ENCODE measurements at places on chromosomes 5 and 9.

DNA sequence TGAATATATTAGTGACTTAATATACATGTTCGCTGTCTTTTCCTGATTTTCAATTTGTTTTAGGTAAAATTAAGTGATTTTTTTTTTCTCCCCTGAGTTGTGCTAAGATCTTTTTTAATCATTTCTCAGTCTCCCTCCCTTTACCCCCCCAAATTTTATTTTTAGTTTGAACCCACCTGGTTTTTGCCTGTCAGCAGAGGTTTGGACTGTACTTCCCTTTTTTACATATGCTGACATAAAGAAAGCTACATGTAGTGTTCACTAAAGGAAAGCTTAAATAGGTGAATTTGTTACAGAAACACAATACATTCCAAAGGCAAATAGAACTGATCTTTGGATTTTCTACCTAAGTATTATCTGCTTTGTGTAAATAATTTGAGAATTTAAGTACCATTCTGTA is 82.2 kb downstream of the IPO11 start:
- DNase-seq: no peak

DNA sequence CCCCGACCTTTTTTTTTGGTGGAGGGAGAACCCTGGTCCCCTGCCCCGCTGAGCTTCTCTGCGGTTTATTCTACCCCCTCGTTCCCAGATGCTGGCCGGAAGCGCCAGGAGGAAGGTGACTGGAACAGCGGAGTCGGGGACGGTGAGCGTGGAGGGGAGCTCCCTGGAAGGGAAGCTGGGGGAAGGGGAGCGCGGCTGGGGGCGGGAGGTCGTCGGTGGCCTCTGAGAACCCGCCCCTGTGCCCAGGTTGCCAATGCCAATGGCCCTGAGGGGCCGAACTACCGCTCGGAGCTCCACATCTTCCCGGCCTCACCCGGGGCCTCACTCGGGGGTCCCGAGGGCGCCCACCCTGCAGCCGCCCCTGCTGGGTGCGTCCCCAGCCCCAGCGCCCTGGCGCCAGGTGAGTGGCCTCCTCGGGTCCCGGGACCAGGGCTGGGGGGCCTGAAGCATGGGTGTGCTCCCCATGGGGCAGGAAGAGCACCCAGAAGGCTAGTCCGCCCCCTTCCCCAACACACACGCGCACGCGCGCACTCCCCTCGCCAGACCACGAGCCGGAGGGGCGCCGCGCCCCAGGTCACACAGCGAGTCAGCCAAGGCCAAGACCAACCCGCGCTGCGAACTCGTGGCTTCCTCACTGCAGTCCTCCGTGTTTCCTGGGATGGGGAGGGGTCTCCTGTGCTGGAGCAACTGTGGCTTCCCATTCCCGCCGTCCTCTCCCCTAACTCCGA is 10.6 kb downstream of the MYOZ3 start:
- no peak for DNase-seq

DNA sequence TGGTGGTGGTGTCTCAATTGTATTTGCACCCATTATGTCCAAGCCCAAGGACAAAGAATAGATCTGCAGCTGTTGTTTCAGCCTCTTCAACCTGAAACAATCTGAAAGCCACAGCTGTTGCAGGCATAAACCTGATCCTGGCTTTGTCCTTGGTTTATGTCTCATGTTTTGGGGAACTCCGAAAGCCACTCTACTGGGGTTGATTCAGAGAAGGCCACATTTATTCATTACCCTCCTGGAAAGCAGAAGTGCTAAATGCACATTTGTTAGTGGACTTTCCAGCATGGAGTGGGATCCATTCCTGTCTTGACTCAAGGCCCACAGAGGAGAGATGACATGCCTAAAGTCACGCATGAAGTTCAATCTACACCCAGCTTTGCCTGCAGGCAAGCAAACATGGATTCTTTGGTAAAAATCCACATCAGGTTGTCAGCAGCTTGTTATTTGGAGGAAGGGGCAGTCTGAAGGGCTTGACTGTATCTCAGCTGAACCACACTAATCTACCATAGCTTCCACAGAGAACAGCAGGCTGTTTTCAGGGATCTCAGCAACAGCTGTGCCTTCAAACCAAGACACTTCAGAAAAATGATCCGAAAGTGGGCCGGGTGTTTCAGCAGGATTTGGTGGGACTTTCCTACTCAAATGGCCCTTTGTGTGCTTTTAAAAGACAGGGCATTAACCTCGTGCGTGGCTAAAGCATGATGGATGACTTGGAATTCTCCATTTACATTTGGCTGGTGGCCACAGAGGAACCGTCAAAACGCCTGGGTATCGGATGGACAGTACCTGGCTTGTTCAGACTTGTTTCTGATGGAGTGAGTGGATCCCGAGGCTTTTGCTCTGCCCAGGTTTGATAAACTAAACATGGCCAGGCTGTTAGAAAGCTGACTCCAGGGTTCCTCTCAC is 36.2 kb upstream of the ADAM19 start:
- no peak for DNase-seq

DNA sequence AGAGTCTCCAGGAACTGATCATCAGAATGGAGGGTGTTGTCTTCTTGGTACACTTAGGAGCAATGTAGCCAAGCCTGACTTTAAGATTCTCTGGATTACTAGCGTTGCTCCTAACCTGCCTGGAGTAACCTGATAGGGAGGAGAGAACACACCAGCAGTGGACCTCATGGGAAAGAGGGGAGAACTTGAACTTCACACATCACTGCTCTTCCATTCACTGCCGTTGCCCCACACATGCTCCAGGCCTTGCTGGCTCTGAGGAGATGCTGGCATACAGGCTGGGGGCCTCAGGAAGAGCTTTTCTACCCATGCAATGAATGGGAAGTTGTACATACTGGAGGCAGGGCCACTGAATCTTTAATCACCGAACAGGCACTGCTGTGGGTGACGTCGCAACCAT is 60.3 kb upstream of the ADAMTS16 start:
- no peak for DNase-seq

DNA sequence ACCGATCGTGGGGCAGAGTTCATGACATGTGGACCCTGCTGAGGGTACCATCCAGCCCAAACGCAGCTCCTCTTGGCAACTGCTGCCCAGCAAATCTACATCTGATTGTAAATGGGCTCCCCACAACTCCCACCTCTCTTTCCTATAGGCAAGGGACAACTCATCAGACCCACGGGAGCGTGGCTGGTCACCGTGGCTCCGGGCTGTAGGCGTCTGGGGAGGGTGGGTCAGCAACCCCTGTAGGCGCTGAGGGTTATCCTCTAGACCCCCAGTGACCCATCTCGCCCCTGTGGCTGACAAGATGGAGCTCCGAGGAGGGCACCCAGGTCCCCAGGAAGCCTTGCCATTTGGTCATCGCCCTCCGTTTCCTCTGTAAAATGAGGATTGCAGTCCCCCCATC is 122.4 kb downstream of the ZNF354C start:
- DNase-seq: no peak

- no peak for DNase-seq
Measured at GRCh38 chr5:135833961-135834638, 363 bp upstream of the SLC25A48 start.

DNA sequence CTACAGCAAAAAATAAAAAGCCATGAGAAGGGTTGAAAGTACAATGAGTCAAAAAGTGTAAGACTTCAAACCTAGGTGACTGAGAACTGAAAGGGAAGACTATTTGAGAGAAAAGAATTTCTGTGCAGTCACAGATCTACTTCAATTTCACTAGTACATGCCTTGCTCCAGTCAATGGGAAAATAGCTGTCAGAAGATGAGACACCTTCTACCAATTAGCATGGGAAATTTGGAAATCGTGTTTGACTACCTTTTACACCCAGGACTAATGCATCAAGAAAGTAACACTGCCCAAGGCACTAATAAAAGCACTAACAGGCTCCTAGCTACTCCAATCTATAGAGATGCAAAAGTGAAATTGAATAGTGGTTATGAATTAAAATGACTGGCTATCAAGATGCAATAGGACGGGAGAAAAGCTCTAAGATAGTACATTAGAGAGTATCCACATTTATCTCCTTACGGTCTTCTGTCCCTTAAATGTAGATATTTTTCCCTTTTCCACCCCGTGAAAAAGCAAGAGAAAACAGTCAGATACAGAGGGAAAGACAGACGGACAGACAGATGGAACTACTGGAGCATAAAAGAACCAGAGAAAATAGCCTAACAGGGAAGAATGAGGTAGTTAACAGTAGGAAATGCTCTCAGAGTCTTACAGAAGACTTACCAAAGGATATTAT is 15.2 kb downstream of the ERP44 start:
- DNase-seq: no peak

GRCh38 chr9:38761999-38762398 is 42.1 kb upstream of the FAM240B start:
- no peak for DNase-seq

DNA sequence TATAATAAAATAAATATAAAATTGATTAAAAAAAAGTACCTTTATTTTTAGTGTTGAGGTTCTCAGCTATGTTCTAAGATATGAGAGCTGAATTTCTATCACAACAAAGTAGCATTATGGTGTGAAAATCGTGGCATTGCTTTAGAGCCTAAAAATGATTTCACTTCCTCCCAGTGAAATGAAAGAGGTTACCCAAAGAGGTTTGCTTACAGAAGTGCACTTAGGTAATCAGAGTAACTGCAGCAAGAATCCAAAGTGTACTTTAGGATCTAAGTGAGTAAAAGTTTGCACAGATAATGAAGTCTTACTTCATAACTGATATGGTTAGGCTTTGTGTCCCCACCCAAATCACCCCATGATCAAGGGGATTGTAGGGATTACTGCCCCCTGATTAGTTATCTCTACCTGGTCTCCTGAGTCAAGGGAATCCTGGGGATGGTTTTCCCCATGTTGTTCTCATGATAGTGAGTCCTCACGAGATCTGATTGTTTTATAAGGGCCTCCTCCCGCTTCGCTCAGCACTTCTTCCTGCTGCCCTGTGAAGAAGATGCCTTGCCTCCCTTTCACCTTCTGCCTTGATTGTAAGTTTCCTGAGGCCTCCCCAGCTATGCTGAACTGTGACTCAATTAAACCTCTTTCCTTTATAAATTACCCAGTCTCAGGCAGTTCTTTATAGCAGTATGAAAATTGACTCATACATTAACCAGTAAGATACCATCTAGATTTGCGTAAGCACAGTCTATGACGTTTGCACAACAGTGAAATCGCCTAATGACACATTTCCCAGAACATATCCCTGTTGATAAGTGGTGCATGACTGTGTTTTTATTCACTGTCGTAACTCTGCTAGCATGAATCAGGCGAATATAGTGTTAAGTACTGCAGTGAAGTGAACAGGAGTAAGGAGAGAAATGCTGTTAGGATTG is 40.3 kb upstream of the LRRC70 start:
- no peak for DNase-seq

- DNase-seq: no peak
Measured at GRCh38 chr9:108445431-108446071, 410.2 kb downstream of the ACTL7B start.

DNA sequence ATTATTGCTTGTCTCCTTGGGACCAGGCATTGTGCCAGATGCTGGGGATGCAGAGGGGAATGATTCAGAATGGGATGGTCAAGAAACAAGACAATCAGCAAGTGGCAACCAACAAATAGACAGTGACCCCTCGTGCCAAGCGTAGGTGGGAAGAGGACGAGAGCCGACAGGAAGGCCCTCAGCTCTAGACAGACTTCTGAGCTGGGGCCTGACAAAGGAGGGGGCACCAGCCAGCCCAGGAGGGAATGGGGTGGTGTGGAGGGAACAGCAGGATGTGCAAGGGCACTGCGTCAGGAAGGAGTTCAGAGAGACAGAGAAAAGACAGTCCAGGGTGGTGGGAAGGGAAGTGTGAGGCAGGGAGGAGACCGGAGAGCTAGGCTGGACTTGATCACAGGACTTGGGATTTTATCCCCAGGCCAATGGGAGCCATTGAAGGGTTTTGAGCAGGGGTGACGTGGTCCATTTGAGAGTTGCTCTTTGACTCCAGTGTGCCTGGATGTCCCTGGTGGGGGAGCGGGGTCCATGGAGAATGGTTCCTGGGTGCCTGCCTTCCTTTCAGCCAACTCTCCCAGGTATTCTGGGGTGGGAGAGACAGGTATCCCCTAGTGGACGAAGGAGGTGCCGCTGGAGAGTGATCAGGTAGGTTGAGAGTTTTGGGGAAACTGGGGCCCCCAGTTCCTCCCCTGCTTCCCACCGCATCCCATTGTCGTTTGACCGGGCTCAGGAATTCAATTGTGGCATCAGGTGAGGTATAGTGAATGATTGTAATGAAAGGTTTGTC is 79.3 kb upstream of the ZNF618 start:
- DNase-seq: no peak

DNA sequence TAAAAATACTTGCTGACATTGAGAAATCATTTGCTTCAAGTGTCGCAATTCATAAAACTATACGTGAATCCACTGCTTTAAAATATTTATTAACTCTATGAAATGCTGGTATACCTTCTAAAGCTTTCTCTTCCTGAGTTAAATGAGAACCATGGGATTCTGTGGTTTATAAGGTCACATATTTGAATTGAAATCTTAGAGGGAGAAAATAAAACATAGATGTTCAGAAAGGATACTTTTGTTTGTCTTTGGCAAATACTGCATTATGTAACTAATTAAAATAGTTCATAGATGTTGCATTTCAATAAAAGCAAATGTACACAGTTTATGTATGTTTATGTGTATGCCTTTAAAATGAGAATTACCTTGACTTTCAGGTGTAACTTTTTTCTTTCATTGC is 250.1 kb downstream of the FAM170A start:
- DNase-seq: no peak

- DNase-seq: no peak
Measured at GRCh38 chr9:79633558-79633957, 61.8 kb downstream of the TLE4 start.

- no peak for DNase-seq
Measured at GRCh38 chr5:17276445-17276844, 59.0 kb downstream of the BASP1 start.

- no peak for DNase-seq
Measured at GRCh38 chr5:31051316-31051715, 142.2 kb upstream of the CDH6 start.

DNA sequence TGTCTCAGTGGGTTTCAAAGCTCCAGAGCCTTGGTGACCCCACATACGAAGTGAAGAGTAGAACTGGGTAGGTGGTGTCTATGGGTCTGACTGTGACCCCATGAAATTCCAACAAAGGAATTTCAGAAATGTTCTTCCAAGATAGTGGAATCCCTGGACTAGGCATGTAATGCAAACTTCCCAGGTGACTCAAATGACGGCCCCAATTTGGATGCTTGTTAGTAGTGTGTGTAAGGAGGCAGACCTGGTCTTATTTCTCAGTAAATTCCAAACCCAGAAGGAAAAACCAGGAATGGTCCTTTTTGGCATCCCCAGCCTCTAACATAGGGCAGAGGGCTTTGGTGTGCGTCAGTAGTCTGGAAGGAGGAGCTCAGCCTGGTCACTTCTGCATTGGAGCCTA is 43.6 kb upstream of the ABCA1 start:
- no peak for DNase-seq

GRCh38 chr5:128202320-128202719 is 118.8 kb downstream of the SLC12A2 start:
- DNase-seq: no peak

Data from brain pericyte (primary cell).